ENCODE measurements at places on chromosomes 12 and 14.

- no peak for DNase-seq
Measured at GRCh38 chr12:84069699-84070098, 842.9 kb downstream of the SLC6A15 start.

DNA sequence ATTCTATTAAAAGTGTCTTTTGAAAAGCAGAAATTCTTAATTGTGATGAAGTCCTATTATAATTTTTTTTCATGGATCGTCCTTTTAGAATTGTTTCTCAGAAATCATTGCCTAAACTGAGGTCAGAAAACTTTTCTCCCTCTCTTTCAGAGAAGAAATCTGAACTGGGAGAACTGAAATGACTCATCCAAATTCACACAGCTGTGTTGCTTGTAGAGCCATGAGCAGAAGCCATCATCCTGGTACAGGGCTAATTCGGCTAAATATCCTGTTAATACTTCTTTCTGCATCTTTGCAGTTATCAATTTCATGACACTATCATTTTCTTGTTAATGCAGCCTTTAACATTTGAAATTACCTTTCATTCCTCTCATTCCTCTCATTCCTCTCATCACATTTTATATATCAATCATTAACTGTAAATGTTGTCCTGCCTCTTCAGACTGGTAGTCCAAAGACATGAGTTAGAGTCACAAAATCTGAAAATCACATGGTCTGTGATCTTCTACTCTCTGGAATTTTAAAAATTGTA, 15.5 kb downstream of the SLC15A5 start:
- no peak for DNase-seq

DNA sequence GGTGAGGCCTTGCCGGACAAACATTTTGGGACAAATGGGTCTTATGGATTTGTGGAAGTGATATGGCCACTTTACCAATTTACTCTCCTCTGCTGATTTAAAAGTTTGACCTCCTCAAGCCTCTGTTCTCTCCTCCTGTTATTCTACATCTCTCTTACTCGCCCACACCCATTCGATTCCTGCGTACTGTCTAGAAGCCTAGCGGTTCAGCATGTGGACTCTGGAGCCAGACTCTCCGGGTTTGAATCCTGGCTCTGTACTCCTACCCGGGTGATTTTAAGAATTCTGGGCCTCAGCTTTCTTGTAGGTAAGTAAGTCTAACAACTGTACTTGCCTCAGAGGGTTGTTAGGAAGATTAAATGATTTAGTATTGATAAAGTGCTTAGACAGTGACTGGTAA, 168.6 kb upstream of the IFNG-AS1 start:
- DNase-seq: no peak

- no peak for DNase-seq
Measured at GRCh38 chr12:8742501-8742900, 44.7 kb downstream of the RIMKLB start.

- no peak for DNase-seq
Measured at GRCh38 chr14:81504864-81505263, 28.8 kb downstream of the SEL1L start.

DNA sequence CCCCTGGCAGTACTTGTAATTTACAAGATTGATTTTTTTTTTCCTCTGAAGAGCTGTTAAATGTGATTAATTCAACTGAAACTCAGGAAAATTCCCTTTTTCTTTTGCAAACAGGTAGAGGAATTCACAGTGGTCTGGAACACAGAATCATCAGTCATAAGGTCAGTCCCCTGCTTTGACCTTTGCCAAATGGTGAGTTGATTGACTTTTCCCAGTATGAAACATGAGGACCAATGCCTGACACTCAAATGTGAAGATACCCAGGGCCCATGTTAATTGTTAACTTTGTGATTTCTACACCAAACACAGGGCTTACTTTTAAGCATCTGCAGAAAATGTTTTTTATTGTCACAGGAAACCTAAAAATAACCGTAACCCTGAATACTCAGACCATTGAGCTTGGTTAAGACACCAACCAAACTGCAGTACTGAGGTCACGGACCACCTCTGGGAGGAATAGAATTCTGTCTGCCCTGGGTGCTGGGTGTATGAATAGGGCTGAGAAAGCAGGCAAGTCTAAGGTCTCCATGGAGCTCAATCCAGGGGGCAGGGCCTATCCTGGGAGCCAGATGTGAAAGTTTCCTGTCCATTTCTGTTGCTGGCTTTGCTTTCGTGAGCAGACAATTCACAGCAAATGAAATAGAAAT, 192.4 kb downstream of the TMX1 start:
- no peak for DNase-seq

GRCh38 chr12:24695103-24695502, 253.8 kb downstream of the BCAT1 start:
- no peak for DNase-seq

- DNase-seq: no peak
Measured at GRCh38 chr14:89616852-89617341, 199.9 kb upstream of the FOXN3 start.

DNA sequence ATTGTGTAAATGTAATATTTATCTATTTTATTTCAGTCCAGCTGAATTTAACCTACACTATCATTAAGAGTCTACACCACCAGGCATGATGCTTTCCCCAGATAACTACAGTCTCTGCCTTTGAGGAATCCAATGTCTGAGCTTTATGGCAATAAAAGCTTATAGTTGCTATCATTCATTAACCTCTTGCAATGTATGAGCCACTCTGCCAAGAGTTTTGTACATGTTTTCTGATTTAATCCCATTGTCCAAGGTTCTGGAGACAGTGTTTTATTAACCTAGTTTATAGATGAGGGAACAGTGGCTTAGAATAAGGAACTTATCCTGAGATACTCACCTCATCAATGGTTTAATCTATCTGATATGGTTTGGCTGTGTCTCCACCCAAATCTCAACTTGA, 17.1 kb upstream of the KITLG start:
- DNase-seq: no peak

DNA sequence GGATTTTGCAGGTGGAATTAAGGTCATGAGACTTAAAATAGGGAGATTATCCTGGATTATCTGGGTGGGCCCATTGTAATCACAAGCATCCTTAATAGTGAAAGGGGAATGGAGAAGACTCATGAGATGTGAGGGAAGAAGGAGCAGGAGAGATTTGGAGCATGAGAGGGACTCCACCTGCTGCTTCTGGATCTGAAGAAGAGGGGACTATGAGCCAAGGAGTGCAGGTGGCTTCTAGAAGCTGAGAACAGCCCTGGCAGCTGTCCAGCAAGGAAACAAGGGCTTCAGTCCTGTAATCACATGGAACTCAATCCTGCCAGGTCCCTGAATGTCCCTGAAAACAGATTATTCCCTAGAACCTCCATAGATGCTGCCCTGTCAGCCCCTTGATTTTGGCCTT, 67.8 kb downstream of the PELI2 start:
- DNase-seq: no peak

- no peak for DNase-seq
Measured at GRCh38 chr14:105464501-105464900, 10.1 kb upstream of the CRIP2 start.

Measured in stimulated activated CD8-positive, alpha-beta memory T cell treated with anti-CD3 and anti-CD28 coated beads, Interleukin-4, amount 100 ng/mL, for 1 hour (primary cell).